IMR-90 (cell line): ENCODE measurements at places on chromosomes 12 and 14.

- no peak for DNase-seq
These were observed 91.0 kb upstream of the DIO3 start for GRCh38 chr14:101470266-101470665.

DNA sequence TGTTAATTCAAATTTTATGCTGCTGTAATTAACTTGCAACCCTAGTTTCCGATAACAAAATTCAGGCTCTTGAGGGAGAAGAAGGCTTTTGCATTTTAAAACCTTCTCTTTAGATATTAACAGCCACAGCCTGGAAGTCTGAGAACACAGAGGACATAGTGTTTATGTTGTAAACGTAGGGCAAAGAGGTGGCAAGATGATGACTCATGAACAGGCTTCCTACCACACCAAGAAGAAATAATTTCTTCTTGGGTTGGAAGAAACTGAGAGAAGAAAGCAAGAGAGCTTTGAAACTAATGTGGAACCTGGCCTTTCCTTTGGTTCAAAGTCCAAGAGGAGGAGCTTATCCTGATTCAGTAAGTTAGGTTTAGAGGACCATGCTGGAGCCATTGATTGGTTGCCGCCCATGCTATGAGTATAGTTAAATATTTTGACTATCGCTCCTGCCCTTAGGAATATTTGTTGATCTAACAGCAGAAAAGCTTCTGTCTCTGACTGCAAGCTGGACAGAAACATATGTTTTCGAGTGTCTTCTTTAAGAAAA, 31.8 kb downstream of the CCDC198 start:
- DNase-seq, result no peak

- DNase-seq, result no peak
These were observed 10.8 kb downstream of the TAOK3 start for GRCh38 chr12:118361889-118362288.

DNA sequence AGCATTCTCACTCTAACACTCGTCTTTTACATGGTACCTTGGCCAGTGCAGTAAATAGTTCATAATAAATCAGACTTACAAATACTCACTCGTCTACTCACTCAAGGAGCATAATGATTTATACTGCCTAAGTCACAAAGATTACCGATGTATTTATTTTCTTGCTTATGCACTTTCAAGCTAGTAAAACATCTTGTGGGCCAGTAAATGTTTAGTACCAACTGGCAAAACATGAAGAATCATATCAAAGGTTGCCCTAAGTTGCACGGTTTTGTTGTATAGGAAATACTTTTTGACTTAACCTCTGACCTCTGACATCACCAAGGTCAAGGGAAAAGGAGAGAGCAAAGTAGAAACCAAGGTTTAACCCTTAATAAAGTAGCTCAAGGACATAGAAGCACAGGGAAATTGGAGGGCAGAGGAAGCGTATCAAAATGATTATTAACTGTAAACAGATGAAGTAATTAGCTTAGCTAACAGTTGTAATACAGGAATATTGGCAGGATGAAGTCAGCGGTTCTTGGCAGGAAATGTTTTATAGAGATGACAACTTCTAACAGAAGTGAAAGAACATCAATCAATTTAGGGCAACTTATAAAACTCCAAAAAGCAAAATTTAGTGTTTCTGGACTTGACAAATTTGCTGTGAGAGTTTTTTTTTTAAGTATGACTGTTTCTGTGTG, 131.9 kb downstream of the HMGA2 start:
- no peak for DNase-seq

- DNase-seq, result peak; percentile 72
These were observed 55.6 kb downstream of the TSPAN9 start for GRCh38 chr12:3132636-3133404.
